ENCODE measurements at places on chromosomes 5 and 9. TPM values are rescaled to one million over a fixed set of nuclear protein-coding genes. Genes with fewer than 3 reads are reported as not detected.

Gene TLX3
- total RNA-seq: not detected

Gene HAVCR1
- total RNA-seq: not detected

Gene KIF20A
- total RNA-seq: 0.69 TPM

Gene NOXA1
- total RNA-seq: 6.5 TPM

Gene ERBIN
- total RNA-seq: 67.0 TPM

Gene PRRX2
- 1.1 TPM for total RNA-seq
